ENCODE measurements at places on chromosomes 2 and 18. TPM values are rescaled to one million over a fixed set of nuclear protein-coding genes. Genes with fewer than 3 reads are reported as not detected.
A peak's percentile ranks its signal among the peaks of the same experiment; 100 is the strongest.

DNA sequence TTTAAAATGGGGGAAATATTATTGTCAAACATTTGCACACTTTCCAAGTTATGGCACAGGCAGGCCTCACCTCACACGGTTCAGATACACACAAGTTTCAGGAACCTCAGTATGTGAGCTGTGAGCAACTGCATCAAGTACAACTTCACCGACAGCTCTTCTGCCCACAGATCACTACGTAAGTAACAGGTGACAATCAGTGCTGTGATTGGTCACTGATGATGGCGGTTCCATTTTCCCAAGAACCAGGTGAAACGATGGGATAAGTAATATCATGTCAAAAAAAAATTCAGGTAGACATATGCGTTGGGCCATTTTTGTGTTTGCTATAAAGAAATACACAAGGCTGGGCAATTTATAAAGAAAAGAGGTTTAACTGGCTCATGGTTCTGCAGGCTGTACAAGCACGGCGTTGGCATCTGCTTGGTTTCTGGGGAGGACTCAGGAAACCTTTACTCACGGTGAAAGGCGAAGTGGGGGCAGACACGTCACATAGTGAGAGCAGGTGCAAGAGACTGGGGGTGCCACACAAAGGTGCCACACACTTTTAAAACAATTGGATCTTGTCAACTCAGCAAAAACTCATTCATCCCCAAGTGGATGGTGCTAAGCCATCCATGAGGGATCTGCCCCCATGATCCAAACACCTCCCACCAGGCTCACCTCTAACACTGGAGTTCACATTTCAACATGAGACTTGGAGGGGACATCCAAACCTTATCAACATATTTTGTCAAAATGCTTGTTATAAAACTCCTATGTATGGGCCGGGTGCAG, 57.9 kb downstream of the LPIN2 start:
- peak overlapping the region; percentile 65 for H3K27ac ChIP-seq
- H3K4me1 ChIP-seq, result peaks cover 90% of the 10 kb centered on the region

GRCh38 chr2:10267036-10267435, 35.7 kb upstream of the HPCAL1 start:
- no peak for DNase-seq
- peaks cover 7% of the 10 kb centered on the region for H3K4me1 ChIP-seq
- no peaks in the 10 kb centered on the region for H3K36me3 ChIP-seq
- no peaks in the 10 kb centered on the region for H3K27me3 ChIP-seq
- H3K4me3 ChIP-seq, result no peak overlapping the region

DNA sequence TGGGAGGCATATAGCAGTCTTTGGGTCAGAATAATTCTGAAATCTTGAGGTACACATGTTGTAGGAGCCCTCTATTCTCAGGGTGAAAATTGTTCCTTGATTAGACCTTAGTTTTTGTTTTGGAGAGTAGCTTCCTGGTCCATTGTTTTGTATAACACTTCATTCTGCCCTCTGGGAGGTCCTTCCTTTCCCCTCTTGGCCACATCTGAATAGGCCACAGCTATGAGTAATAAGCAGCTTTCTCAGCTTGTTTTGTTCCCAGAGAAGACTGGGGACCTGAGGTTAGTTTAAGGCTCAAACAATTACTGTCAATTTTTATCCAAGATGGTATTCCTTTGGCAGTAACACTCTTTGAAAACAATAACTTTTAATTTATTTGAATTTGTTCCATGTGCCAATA, 72.6 kb upstream of the NOL4 start:
- H3K4me1 ChIP-seq, result no peaks in the 10 kb centered on the region
- H3K27ac ChIP-seq, result no peak overlapping the region
- no peak for DNase-seq
- H3K27me3 ChIP-seq, result no peaks in the 10 kb centered on the region
- no peaks in the 10 kb centered on the region for H3K36me3 ChIP-seq

The ZC3H6 gene
- 7.7 TPM for polyA plus RNA-seq

The IL1A gene
- polyA plus RNA-seq, result not detected

GRCh38 chr2:71821856-71822255, 325.8 kb downstream of the CYP26B1 start:
- H3K4me3 ChIP-seq, result no peak overlapping the region
- H3K36me3 ChIP-seq, result no peaks in the 10 kb centered on the region
- no peak for DNase-seq
- no peaks in the 10 kb centered on the region for H3K4me1 ChIP-seq

DNA sequence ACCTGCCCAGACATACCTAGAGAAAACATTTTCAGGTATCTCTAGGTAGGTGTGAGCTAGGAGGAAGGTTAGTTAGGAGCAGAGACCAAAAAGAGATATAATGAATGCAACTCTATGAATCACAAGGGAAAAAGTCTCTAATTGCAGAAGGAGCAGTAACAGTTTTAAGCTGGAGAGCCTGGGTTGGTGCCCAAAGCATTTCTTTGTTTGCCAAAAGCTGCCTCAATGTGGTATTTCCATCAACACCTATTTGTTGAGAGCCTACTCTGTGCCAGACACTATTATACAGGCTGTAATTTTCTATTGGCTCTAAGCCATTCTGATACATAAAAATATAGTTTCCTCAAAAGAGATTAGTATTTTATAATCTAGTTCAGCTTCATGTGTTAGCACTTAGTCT, 141.6 kb downstream of the UBE2E3 start:
- no peak for DNase-seq
- peaks cover 72% of the 10 kb centered on the region for H3K4me1 ChIP-seq
- no peaks in the 10 kb centered on the region for H3K27me3 ChIP-seq
- no peaks in the 10 kb centered on the region for H3K36me3 ChIP-seq

The KLHL30 gene
- polyA plus RNA-seq, result not detected

DNA sequence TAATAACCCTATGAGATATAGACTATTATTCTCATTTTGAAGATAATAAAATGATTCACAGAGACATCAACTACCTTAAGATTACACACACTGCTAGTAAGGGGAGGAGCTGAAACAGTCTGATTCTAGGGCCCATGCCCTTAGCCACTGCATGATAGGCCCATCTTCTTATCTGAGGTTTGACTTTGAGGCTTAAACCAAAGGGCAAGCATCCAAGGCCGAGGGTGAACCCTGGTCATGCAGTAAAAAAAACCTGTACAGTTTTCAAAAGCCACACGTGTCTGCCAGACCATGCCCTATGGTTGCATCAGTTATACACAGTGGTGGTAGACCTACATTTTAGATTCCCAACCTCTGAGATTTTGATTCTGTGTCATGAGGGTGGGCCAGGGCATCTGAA, 44.8 kb downstream of the POLE4 start:
- no peak overlapping the region for H3K4me3 ChIP-seq
- no peaks in the 10 kb centered on the region for H3K27me3 ChIP-seq
- H3K27ac ChIP-seq, result no peak overlapping the region
- no peaks in the 10 kb centered on the region for H3K4me1 ChIP-seq
- DNase-seq, result no peak

- no peak for DNase-seq
- no peaks in the 10 kb centered on the region for H3K4me1 ChIP-seq
- no peak overlapping the region for H3K27ac ChIP-seq
- no peaks in the 10 kb centered on the region for H3K36me3 ChIP-seq
- H3K27me3 ChIP-seq, result no peaks in the 10 kb centered on the region
Observed at GRCh38 chr2:73374269-73374668, 11.4 kb upstream of the ALMS1 start.

The R3HDM1 gene
- 24.0 TPM for polyA plus RNA-seq

GRCh38 chr2:134594399-134594798, 124.4 kb downstream of the TMEM163 start:
- no peaks in the 10 kb centered on the region for H3K36me3 ChIP-seq
- no peak overlapping the region for H3K27ac ChIP-seq
- H3K4me3 ChIP-seq, result no peak overlapping the region
- H3K27me3 ChIP-seq, result no peaks in the 10 kb centered on the region
- DNase-seq, result no peak

The FAM110C gene
- polyA plus RNA-seq, result 0.26 TPM

- H3K27me3 ChIP-seq, result no peaks in the 10 kb centered on the region
- H3K27ac ChIP-seq, result no peak overlapping the region
- no peak for DNase-seq
- H3K4me3 ChIP-seq, result no peak overlapping the region
Observed at GRCh38 chr18:25669741-25670140, 317.8 kb upstream of the ZNF521 start.

The VWA3B gene
- not detected for polyA plus RNA-seq

The CHMP3 gene
- polyA plus RNA-seq, result 81.3 TPM

- H3K27me3 ChIP-seq, result no peaks in the 10 kb centered on the region
- DNase-seq, result peak; percentile 39
- no peaks in the 10 kb centered on the region for H3K4me1 ChIP-seq
- H3K27ac ChIP-seq, result no peak overlapping the region
- no peaks in the 10 kb centered on the region for H3K36me3 ChIP-seq
Observed at GRCh38 chr2:88874063-88874657, 182.7 kb downstream of the RPIA start.

DNA sequence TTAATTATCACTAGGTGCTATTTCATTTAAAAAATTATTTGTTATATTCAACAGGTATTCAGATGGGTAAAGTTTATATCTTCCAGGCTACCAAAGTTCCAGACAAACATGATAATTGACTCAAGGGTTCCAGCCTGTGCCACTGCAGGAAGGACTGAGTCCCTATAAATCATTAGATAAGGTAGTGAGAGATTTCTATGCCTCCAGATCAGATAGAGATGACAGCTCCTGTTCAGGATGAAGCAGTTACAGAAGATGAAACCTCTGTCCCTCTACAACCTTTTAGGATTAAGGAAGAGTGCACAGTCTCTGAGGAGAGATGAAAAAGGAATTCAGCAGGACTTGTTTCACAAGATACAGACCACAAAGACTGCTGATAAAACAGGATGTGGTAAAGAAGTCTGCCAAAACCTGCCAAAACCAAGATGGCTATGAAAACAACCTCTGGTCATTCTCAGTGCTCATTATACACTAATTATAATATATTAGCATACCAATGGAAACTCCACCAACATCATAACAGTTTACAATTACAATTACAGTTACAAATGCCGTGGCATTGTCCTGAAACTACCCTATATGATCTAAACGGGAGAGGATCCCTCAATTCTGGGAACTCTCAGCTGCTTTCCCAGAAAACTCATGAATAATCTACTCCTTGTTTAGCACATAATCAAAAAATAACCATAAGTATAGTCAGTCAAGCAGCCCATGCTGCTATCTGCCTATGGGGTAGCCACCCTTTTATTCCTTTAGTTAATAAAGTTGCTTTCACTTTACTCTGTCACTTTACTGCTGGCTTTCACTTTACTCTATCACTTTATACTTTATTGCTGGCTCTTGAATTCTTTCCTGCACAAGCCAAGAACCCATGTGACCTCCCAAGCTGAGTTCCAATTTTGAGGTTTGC, 288.5 kb downstream of the PDE11A start:
- peaks cover 25% of the 10 kb centered on the region for H3K4me1 ChIP-seq
- H3K27ac ChIP-seq, result no peak overlapping the region
- H3K4me3 ChIP-seq, result no peak overlapping the region
- H3K36me3 ChIP-seq, result no peaks in the 10 kb centered on the region
- DNase-seq, result peak; percentile 46

- H3K4me3 ChIP-seq, result no peak overlapping the region
- H3K4me1 ChIP-seq, result no peaks in the 10 kb centered on the region
- peaks cover 11% of the 10 kb centered on the region for H3K36me3 ChIP-seq
- H3K27ac ChIP-seq, result no peak overlapping the region
- no peaks in the 10 kb centered on the region for H3K27me3 ChIP-seq
- DNase-seq, result no peak
Observed at GRCh38 chr2:183162362-183162761, 38.1 kb downstream of the NUP35 start.

DNA sequence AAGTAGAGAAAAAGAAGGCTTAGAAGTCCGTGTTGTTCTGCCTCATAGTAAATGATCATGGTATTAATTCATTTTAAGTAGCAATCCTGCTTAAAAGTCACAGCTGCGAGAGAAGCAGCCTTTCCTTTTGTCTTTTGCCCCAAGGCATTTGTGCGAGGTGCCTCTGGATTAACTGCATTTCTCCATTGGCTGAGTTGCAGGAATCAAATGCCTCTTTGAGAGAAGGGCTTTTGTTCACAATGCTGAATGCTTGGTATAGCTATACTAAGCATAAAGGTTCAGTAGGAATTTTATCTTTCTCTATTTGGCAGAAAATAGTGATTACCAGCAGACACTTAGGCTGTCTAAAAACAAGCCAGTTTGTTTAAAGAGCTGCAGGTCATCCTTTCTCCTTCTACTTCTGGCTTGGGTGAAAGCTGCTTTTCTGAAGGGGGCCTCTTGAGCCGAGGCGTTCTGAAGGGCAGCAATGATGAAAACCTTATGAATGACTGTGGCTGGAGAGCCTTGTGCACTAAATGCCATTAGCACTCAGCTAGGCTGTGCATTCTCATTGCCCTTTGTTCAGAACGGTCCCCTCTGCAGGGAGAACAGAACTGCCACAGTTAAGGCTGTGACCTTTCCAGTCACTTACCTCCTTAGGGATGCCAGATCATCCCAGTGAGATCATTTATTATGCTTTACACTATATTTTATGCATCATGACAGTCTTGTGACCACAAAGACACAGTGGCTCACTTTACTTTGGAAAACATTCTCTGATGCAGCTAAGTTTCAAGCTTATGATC, 68.8 kb upstream of the TMEM87B start:
- H3K4me3 ChIP-seq, result no peak overlapping the region
- no peaks in the 10 kb centered on the region for H3K27me3 ChIP-seq
- DNase-seq, result no peak
- H3K27ac ChIP-seq, result no peak overlapping the region

The QPCT gene
- polyA plus RNA-seq, result 0.23 TPM

DNA sequence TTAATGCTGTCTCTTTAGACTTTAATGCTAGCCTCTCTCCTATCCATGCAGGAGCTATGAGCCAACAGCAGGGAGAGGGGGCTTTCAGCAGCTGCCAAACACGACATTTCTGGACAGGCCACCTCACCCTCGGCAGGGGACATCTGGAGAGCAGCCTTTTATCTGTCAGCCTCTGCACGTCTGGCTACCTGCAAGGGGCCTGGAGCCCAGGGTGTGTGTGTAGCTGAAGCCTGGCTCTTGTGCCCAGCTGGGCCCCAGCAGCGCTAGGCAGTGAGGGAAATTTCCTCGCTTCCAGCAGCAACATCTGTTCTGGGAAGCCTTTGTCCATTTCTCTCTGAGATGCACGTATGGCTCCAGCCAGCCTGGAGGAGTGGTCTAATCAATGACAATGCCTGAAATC, 728.7 kb upstream of the ID2 start:
- H3K4me3 ChIP-seq, result no peak overlapping the region
- no peak overlapping the region for H3K27ac ChIP-seq
- no peaks in the 10 kb centered on the region for H3K27me3 ChIP-seq
- no peaks in the 10 kb centered on the region for H3K36me3 ChIP-seq

DNA sequence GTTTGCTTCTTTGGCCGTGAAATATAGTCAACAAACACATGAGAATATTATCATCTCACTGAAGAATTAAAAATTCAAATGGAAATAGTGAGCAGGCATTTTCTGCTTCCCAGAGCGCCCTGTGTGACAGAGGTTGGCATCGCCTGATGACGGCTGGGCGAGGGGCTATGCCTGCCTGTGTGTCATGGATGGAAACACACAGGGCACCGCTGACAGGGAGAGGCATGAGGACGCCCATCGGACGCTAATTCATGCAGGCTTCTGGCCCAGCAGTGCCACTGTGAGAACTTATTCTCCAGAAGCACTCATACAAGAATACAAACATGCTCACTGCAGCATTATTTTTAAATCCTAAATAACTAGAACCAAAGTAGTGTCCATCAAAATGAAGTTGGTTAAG, 61.4 kb upstream of the OTOS start:
- no peaks in the 10 kb centered on the region for H3K4me1 ChIP-seq
- H3K27ac ChIP-seq, result no peak overlapping the region
- peaks cover 4% of the 10 kb centered on the region for H3K27me3 ChIP-seq
- H3K4me3 ChIP-seq, result no peak overlapping the region
- no peak for DNase-seq
- no peaks in the 10 kb centered on the region for H3K36me3 ChIP-seq

Measured in CD4-positive, alpha-beta memory T cell (primary cell).